CD8-positive, alpha-beta T cell (primary cell): ENCODE measurements at places on chromosomes 1 and 21.

GRCh38 chr1:58395355-58395754 is 151.2 kb downstream of the OMA1 start:
- DNase-seq = no peak

GRCh38 chr1:100343897-100344296 is 8.4 kb upstream of the CDC14A start:
- no peak for DNase-seq

DNA sequence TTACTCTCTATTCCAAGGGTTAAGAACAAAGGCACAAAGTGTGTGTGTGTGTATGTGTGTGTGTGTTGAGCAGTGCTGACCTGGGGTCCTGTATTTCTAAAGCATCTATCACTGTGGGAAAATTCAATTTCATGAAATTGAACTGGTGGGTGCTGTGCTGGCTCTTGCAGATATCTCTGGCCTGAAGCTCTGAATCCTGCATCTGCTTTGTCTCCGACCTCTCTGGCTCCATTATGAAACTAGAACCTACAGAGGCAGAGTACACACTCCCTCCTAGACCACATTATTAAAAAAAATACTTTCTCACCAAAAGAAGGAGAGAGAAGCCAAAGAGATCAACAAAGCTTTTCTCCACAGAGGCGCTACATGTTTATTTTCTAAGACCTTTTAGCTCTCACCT is 88.4 kb upstream of the PDE4B start:
- DNase-seq = no peak

DNA sequence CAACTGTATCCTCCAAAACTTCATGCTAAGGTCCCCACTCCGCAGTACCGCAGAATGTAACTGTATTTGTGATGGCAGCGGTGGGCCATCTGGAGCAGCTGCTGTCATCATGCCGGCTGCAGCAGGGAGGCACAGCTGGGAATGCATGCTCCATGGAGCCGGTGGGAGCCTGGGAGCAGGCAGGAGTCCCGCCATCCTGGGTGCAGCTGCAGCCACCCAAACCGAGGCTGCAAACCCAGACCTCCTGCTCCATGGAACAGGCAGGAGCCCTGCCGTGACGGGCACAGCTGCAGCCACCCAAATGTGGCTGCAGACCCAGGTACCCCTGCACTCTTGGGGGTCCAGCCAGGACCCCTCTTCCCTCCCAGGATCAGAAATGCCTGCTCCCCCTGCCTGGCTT is 80.3 kb downstream of the SCMH1 start:
- DNase-seq = no peak

DNA sequence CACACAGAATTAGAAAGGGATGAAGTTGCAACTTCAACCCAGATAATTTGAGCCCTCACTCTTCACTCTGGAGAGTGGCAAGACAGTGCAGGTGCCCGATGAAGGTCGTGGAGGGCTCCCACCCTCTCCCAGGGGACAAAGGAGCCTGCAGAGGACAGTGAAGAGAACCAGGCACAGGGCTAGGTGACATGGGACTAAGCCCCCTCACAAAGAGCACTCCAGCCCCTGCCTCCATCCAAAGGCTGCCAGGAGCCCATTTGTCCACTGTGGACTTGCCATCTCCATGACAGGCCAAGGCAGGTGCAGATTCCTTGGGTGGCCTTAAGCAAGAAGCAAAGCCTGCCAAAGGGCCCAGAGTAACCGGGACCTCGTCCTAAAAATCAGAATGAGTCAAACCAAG is 15.1 kb downstream of the ERRFI1 start:
- DNase-seq = no peak

DNA sequence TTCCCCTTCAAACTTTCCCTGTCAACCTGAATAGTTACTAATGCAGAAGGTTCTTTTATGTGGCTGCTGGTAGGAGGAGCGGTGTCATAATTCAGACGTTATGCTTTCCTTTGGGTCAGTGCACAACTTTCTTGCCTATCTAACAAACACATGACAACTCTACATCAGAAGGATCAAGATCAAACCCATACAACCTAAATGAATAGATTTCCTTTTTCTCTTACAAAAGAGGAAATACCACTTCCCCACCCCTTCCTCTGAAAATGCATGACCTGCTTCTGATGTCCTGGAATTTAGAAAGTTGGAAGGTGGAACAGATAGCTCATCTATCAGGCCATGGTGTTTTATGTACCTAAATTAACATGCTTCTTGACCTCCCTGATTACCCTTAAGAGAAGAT is 75.7 kb upstream of the ADGRL4 start:
- no peak for DNase-seq

GRCh38 chr1:232943679-232944252 is 6.6 kb upstream of the NTPCR start:
- DNase-seq = peak; percentile 53

DNA sequence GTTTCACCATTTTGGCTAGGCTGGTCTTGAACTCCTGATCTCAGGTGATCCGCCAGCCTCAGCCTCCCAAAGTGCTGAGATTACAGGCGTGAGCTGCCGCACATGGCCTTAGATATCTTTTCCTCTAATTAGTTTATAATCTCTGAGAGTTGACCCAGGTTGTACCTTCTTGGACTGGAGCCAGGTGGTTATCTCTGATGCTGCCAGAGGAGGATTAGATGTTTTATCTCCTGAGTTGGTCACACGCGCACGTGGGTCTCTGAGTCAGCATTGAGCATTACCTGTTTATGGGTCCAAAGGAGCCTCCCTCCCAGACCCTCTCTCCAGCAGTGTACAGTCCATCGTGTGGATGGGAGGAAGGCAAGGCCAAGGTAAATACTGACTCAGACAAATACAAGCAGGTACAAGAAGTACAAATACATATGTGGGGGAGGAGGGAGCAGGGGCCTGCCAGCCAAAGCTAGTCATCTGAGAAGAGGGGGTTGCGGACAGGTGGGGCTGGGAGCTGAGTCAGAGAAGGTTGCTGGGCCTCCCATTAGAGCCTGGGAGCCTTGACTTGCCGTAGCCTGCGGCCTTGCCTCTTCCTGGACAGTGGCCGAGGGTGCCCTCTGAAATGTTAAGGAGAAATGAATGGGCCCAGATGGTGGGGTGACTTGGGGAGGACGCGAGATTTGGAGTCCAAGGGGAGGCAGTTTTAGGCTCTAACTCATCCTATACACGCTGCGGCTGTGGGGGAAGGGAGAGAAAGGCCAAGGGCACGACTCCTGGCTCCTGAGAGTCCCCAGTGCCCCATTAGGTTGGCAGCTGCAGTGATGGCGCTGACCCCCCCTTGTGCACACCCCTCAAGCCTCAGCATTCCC is 13.1 kb downstream of the IL6R start:
- DNase-seq = no peak

DNA sequence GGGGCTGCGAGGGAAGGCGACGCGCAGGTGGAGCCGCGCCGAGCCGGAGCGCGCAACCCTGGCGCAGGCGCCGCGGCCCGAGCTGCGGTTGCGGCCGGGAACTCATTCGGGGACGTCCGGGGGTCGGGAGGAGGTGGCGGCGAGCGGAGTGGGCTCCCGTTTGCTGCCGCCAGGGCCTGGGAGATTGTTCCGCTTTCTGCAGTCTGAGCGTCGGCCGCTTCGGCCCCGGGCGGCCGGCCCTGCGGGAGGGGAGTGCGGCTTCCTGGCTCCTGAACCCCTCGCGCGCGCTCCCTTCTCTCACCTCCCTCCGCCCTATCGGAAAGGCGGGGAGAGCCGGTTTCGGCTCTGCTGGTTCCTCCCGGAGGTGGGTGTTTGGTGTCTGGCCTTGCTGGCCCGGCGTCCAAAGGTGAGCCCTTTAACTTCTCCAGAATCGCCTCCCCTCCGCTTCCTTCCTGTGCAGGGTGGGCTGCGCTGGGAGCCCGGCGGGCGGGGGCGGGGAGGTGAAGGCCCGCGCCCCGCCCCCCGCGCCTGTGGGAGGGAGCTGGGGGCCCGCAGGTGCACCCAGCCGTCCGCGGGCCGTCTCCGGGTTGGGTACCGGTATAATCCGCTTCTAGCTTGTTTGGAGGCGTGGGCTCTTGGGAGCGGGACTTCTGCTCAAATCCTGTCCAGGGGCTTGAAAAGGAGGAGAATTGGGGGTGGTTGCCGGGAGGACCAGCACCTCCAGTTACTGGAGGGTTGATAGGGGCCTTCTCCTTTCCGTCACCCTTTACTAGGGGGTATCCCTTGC is 683 bp downstream of the LRRC8D start:
- DNase-seq = peak; percentile 61

GRCh38 chr1:190812996-190813395 is 335.3 kb upstream of the BRINP3 start:
- DNase-seq = no peak

GRCh38 chr21:42250422-42251403 is 31.8 kb downstream of the ABCG1 start:
- DNase-seq = no peak

GRCh38 chr1:108199781-108200686 is at the start of gene SLC25A24:
Gene SLC25A24 (minus strand): TSS chr1:108200343. CDS start chr1:108200138, 205 bp downstream.
- DNase-seq = peak; percentile 85

DNA sequence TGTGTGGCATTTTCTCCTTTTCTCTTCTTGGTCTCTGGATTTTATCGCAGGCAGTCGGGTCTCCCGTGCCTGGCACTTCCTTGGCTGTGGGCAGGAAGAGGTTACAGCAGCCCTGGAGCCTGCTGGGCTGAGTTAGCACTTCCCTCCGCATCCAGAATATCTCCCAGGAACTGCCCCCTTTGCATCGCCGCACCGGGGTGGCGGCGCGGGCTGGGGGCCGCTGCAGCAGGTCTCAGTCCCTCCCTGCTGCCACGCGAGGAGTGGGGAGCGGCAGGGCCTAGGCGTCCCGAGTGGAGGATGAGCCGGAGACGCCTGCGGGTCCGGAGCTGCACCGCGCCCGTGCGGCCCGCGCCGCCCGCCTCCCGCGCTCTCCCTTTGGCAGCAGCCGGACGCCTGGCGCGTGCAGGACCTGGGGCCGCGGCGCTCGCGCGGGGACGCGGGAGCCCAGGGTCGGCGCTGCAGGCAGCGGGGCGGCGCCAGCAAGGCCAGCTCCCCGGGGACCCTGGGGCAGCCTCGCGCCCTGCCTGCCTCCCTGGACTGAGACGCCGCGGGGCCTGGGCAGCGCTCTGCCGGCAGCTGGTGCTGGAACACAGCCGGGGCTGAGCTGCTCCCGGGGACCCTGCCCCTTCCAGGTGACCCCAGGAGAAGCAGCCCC is 192.8 kb downstream of the PRDM2 start:
- no peak for DNase-seq

DNA sequence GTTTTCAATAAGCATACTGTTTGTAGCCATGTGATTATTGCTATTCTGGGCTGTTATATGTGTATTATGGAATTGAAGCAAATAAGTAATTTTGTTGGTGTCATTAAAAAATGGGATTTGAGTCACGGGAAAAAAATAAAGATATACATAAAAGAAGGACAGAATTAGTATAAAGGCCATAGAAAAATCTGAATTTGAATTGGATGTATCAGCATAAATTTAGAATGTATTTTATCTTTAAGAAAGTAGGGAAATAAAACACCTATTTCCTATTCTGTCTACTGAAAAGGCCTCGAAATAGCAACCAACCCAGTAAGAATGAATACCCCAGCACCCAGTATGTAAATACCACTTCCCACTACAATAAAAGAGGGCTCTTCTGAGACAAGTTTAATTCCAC is 185.9 kb downstream of the SLC45A1 start:
- no peak for DNase-seq

GRCh38 chr1:58108783-58109182 is 437.7 kb downstream of the OMA1 start:
- DNase-seq = no peak

DNA sequence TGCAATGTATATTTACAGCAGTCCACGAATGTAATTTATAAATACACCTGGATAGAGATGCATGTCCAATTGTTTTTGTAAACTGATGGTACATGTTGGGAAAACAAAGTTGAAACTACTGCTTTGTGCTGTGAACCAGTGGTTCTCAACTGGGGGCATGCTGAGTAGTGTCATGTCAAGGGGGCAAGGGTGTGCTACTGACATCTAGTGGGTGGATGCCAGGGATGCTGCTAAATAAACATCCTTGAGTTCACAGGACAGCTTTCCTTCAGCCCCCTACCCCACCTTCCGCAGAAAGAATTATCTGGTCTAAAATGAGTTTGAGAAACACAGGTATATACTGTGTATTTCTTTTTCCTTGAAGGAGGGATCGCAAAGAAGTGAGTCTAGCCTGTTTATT is 95.9 kb downstream of the RASAL2 start:
- DNase-seq = no peak

- no peak for DNase-seq
Observed at GRCh38 chr1:183937611-183938010, 99.9 kb downstream of the COLGALT2 start.

DNA sequence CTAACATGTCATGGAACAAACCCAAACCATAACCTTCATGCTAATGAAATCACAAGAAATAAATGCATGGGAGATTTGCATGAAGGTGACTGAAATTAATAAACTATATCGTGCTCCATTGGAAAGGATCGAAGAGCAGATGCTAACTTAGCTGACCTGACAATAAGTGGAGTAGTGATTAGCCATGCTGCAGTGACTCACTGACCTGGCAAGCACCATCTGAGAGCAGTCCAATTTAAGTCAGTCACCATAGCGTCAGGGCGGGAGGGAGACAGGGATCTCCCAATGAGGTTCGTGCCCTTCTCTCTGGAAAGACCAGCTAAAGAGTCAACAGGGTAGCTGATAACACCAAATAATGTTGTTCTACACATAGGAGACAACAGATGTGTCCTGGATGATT is 21.5 kb downstream of the OLIG2 start:
- no peak for DNase-seq

GRCh38 chr1:41360074-41360785 is 1.0 kb upstream of the FOXO6 start:
- DNase-seq = no peak

DNA sequence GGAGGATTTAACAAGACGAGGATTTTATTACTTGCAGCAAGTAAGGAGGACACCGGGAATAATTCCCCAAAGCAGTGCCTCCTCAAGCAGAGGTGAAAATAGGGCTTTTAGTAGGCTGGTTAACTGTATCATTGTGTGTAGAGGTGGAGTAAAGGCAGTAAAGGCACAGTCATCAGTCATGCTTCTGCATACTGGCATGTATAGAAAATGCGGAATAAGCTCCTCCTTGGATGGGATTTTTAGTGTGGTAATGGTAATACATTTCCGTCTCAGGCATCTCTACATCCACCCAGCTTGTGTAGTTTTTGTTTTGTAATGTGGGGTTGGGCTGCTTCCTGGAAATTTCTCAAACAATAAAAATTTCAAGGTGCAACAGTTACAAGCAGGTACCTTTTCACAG is 27.4 kb upstream of the GPR25 start:
- DNase-seq = no peak

- peak; percentile 38 for DNase-seq
Observed at GRCh38 chr1:92804721-92805201, 19.9 kb upstream of the EVI5 start.
